ENCODE measurements at places on chromosomes 6 and 20.

DNA sequence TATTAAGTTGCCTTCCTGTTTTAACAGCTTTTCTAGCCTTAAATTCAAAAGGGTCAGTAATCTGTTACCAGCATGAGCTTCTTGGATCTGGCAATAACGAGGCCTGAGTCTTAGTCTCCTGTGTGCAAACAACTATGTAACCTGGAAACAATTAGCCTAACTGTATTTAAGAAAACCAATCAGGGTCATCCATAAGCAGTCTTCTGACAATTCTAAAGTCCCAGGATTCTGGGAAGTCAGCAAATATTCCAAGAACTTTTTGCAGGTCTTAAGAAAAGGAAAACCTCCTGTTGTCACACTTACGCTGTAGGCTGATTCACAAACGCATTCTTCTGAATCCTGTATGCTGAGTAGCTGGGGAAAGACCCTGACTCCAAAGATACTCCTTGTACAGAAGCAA, 90.4 kb downstream of the COL12A1 start:
- DNase-seq: no peak

DNA sequence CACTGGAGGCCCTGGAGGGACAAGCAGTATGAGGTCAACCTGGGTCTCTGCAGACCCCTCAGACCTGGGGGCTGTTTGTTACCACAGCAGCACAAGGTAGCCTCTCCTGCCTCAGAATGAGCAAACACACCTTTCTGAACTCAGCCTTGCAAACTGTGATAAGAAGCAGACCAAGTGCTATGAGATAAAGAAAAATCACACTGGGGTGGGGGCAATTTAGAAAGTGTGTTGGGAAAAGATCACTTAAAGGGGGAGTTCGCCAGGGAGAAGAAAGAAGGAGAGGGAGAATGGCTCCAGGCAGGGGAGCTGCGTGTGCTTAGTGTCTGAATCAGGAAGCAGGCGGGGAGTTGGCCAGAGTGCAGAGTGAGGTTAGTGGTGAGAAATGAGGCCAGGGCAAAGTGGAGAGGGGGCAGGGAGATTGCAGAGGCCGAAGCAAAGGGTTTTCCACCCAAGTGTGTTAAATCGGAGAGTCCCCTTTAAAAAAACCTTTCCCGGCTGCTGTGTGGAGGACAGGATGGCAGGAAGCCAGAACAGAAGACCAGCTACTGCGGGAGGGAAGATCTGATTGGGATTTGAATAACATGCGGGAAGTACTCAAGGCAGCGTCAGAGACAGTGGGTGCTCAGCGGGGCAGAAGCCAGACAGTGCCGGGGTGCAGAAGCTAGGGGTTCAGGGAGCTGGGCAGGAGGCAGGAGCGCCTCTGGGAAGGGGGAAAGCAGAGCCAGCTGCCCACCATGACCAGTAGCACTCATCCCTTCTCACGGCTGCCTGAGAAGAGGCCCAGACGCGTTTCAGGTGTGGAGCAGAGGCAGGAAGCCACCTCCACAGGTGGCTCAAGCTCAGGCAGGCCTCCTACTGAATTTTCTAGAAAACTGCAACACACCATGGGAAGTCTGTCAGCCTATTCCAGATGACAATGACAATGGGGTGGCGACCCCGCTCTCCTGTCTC, 9.0 kb downstream of the ADA start:
- DNase-seq: peak; percentile 75

- no peak for DNase-seq
Measured at GRCh38 chr6:101986476-101986875, 593.0 kb downstream of the GRIK2 start.

GRCh38 chr20:48338717-48339116, 489.1 kb downstream of the PREX1 start:
- no peak for DNase-seq

DNA sequence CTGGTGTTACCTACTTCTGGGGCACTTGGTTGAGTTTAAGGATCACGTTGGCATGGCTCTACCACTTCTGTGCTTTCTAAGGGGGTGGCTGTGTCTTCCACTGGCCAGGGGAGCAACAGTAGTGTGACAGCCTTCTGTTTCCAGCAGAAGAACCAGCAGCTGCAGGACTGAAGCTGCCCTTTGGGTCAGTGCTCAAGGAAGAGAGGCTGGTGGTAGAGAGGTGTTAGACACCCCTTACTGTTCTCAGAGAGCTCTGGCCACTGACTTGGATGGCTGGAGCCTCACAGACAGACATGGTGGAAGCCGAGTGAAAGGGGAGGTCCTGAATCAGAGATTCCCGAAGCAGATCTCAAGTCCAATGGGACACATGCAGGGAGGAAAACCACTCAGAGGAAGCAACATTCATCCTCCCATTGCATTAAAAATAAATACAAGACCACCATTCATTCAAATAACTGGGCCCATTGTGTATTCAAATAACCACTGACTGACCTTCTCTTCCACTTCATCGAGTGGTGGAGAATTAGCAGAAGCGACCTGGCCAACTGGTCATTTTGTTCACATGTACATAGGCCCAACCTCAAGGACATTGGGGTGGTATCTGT, 106.7 kb downstream of the MYLK4 start:
- DNase-seq: no peak

DNA sequence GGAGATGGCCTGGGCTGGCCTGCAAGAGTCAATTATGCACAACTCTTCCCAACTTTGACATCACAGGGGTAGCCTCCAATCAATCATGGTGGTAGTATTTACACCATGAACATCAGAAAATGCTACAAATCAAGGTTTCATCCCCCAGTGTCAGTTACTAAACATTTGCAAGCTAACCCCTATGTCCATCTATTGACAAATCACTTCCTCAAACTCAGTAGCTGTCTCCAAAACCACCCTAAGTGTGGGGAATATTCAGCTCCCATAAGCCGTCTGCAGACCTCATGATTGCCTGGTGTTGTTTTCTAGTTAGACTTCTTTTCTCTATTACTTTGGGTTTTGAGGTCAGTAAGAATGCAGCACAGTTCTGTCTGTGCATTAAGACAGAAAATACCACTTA, 200.8 kb upstream of the RIN2 start:
- no peak for DNase-seq

DNA sequence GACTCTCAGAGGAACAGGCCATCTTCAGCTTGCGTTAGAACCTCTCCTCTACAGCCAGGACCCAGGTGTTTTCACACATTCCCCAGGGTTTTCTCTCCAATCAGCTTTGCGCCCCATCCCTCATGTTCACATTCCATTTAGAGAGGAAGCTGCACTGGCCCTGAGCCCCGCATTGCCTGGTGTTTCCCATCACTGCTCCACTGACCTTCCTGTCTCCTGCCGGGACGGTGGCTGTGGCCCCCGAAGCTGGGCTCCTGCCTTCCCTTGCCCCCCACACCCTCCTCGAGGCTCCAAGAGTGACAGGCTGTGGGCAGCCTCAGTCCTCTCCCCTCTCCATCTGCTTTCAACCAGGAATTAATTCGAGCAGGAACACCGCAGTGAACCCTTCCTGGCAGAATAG, 357.3 kb downstream of the THBS2 start:
- no peak for DNase-seq

DNA sequence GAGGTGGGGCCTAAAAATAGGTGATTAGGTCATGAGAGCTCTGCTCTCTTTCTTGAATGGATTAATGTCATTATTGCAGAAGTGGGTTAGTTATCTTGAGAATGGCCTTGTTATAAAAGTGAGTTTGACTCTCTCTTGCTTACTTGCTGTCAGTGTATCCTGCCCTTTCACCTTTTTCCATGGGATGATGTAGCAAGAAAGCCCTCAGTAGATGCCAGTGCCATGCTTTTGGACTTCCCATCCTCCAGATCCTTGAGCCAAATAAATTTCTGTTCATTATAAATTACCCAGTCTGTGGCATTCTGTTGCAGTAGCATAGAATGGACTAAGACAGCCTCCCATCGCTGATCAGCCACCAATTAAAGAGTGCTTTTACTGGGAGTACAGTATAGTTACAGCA, 40.1 kb downstream of the UTRN start:
- DNase-seq: no peak

DNA sequence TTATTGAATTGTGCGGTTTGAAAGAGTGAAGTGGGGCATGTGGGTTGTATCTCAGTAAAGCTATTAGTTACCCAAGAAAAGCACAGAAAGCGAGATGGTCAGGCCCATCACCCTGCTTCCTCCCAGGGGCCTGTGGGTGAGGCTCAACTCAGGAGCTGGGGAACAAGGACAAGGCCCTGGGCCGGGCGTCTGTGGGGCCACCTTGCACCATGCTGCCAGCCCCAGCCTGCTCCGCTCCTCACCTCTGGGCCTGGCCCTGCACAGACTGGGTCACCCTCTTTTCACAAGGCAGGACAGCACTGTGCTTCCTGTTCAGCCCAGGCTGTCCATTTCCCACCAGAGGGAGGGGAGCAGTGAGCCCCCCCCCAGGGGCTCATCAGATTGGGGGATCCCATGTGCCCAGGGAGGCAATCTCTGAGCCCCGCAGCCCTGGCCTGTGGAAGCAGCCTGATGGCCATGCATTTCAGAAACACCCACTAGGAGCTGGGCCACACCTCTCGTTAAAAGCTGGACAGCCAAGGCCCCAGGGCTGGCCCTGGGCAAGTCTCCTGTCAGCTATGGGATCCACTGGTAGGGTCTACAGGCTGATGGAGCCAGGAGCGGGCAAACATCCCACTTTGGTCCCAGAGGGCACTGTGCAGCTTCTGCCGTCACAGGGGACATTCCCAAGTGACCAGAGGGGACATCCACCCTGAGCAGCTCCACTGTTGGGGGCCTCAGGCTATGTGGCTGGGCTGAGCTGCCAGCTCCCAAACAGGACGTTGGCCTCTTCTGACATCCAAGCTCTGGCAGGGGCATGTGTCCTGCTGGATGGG, 55.9 kb downstream of the YTHDF1 start:
- DNase-seq: no peak

DNA sequence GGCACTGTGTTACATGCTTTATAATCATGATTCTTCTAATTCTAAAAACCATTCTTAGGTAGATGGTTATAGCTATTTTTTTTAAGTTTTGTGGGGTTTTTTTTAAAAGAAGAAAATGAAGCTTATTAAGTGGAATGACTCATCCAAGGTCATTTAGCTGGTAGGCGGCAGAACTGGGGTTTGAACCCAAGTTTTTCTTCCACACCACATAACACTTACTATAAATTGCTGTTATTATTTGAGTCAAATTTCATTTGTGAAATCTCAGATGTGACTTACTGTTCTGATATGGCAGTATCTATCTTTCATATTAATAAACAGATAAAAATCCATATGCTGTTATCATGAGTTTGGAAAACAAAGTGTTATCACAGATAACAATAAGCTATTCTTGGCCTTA, 10.4 kb upstream of the COL10A1 start:
- DNase-seq: no peak

GRCh38 chr6:56795466-56796195, 152.9 kb upstream of the DST start:
- DNase-seq: no peak

- DNase-seq: no peak
Measured at GRCh38 chr6:57048577-57048976, 2.1 kb downstream of the KIAA1586 start.

GRCh38 chr20:63977739-63978276, 1.6 kb downstream of the SAMD10 start:
- DNase-seq: no peak

- DNase-seq: no peak
Measured at GRCh38 chr6:68013780-68014515, 621.1 kb upstream of the ADGRB3 start.

- DNase-seq: peak; percentile 34
Measured at GRCh38 chr6:148789948-148790347, 43.1 kb downstream of the UST start.

- DNase-seq: no peak
Measured at GRCh38 chr6:74404366-74404765, 708.4 kb downstream of the CD109 start.

GRCh38 chr6:54085541-54085940, 25.7 kb upstream of the MLIP start:
- DNase-seq: no peak

GRCh38 chr6:128235556-128235955, 284.8 kb downstream of the PTPRK start:
- DNase-seq: peak; percentile 51

DNA sequence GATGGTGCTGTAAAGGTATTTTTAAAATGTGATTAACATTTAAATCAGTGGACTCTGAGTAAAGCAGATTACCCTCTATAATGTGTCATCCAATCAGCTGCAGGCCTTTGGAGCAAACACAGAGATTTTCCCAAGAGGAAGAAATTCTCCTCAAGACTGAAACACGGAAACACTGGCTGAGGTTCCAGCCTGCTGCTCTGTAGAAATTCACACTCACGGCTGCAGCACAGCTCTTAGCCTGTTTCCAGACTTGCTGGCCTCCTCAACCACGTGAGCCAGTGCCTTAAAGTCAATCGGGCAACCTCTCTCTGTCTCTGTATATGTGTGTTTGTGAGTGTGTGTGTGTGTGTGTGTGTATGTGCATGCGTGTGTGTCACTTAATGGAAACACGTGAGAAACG, 41.1 kb downstream of the PDE10A start:
- no peak for DNase-seq

DNA sequence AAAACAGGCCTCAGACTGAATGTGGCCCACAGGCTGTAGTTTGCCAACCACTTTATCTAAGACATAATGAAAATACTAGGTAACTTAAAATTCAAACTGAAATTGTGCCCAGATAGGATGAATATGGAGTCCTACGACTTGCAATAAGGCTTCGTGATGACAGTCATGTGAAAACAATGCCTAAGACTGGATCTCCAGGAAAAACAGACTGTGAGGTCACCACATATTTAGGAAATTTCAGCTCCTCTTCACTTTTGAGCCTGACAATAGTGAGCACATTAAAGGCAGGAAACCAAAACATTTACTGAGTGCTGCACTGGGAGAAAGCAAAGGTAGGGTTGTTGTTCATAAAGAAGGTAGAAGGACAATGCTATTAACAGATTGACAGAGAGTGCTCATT, 50.0 kb downstream of the RTN4IP1 start:
- no peak for DNase-seq

DNA sequence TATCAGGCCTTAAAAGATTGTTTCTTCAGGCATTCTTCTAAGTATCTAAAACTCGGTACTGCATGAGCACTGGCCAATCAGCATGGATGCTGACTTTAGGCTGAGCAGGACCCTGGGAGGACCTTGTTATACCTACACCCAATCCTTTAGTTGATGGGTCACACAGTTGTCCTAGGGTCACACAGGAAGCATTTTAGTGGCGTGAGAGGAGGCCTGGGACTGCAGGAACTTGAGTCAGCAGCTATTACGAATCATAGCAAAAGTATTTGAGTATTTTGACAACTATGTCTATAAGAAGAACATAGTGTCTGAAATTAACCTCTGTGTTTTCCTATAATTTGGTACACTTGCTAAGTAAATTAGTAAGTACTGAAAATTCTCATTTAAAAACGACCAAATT, 741.4 kb downstream of the HACE1 start:
- no peak for DNase-seq

All from eye (tissue), 1 donor.